Thymus (tissue), 14 donors: ENCODE measurements at places on chromosomes 6 and 20. TPM values are rescaled to one million over a fixed set of nuclear protein-coding genes. Genes with fewer than 3 reads are reported as not detected.

DNA sequence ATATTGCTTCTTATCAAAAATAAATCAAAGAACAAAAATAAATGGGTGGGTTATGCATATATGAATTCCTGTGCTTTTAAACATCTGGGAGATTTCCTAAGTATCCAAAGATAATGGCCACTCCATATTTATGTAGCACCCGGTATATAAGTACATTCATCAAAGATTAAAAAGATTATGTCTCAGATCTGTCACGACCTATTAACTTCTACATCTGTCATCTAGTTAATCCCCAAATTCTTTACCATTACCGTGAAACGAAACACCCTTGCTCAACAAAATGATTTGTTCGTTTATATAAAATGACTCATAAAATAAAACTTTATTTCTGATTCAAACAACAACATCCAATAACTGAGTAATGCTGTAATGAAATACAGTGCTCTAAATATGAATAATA lies 64.8 kb upstream of the FOXQ1 start:
- no peak overlapping the region for H3K27ac ChIP-seq
- H3K27me3 ChIP-seq = no peaks in the 10 kb centered on the region
- no peaks in the 10 kb centered on the region for H3K36me3 ChIP-seq
- H3K4me1 ChIP-seq = no peaks in the 10 kb centered on the region

DNA sequence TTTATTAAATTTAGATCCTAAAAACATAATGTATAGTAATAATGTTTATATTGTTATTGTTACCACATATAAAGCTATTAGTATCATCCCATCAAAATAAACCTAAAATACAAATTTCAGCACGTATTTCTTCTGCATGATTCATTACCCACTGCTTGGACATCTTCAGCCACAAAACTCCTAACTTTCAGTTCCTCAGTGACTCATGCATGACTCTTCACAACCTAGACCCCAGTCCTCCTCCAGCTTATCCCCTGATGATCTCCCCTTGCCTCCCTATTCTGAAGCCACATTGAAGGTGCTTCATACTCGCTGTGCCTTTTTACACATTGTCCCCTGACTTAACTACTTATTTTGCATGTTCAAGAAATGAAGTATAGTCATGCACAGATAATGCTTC lies 11.2 kb upstream of the GPRC6A start:
- H3K27ac ChIP-seq = no peak overlapping the region
- H3K27me3 ChIP-seq = no peaks in the 10 kb centered on the region
- no peaks in the 10 kb centered on the region for H3K36me3 ChIP-seq
- DNase-seq = no peak
- H3K4me3 ChIP-seq = no peak overlapping the region

The EDN3 gene
- polyA plus RNA-seq = 2.4 TPM

The TMC2 gene
- 0.05 TPM for polyA plus RNA-seq

The MYH7B gene
- polyA plus RNA-seq = 1.8 TPM
